ENCODE measurements at places on chromosomes 5 and 9.

DNA sequence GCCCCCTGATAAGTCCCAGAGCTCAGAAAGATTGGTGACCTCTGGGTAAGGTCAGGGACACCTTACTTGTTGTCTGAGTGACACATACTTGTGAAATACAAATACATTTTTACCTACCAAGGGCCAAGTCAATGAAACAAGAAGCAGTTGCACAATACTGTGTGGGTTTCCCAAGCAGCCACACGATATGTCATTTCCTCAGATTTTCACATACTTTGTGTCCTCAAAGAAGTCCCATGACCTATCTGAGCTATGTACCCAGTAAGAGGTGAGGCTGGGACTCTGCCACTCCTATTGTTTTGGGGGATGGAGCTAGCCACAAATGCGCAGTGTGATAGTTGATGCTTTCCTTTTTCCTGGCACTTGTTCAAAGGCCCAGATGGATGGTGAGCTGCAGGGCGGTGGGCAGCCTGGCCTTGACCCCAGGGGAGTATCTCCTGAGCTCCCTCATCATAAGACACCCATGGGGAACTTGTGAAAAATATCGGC is 4.8 kb upstream of the SLC25A51 start:
- DNase-seq, result no peak

- DNase-seq, result no peak
Observed at GRCh38 chr5:54904425-54904824, 81.0 kb downstream of the ESM1 start.

GRCh38 chr5:159163027-159163700 is 46.2 kb downstream of the RNF145 start:
- no peak for DNase-seq

- no peak for DNase-seq
Observed at GRCh38 chr5:88542786-88543185, 274.1 kb upstream of the TMEM161B start.

DNA sequence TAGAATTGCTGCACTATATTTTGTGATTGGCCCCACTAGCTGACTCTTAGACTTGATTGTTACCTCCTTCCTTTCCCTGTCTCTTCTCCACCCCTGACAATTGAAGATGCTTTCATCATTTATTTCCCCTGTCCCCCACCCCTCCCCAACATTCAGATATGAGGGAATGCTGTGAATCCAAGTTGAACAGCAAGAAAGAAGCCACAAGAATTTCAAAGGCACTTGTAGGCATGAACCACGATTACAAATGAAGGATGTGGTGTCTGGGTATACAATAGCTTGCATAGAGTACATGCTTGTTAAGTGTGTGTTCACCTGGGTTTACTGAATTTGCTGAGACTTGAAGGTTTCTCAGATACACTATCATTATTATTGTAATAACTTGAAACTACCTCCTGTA is 78.3 kb upstream of the TRIO start:
- no peak for DNase-seq

DNA sequence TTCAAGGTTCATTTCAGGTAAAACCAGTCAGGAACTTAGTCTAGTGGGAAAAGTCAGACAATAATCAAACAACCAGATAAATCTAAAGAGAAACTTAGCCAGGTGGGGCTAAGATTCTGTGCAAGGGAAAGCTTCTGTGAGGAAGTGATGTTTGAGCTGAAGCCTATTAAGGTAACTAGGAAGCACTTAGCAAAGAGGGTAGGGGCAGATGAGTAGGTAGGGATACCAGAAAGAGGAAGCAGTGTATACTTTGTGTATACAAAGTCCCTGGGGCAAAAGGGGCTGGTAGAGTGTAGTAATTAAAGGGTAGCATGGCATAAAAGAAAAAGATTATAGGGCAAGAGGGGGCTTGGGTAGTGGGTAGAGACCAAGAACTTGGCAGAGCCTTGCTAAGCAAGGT is 3.6 kb upstream of the SPATA24 start:
- DNase-seq, result peak; percentile 57

- DNase-seq, result no peak
Observed at GRCh38 chr9:94909250-94909894, 182.9 kb downstream of the AOPEP start.

- DNase-seq, result no peak
Observed at GRCh38 chr5:160837211-160837610, 14.8 kb downstream of the ATP10B start.

DNA sequence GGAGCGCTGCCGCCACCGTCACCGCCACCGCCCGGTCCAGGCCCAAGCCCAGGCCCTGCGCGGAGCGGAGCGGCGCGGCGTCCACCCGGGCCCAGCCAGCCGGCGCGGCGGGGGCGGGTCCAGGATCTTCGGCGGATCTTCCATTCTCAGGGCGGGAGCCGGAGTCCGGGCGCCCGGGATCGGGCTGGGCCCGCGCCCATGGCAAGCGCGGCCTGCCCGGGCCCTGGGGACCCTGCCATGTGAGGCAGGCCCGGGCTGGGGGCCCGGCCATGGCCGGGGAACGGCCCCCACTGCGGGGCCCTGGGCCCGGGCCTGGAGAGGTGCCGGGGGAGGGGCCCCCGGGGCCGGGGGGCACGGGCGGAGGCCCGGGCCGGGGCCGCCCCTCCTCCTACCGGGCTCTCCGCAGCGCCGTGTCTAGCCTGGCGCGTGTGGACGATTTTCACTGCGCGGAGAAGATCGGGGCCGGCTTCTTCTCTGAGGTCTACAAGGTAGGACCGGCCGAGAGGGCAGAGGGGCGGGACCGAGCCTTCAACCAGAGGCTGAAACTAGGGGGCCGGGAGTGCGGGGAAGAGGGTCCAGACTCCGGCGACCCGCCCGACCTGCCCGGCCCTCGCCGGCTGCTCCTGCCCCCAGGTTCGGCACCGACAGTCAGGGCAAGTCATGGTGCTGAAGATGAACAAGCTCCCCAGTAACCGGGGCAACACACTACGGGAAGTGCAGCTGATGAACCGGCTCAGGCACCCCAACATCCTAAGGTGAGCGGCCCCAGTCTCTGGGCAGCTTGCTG is 482 bp downstream of the TESK1 start:
- peak; percentile 42 for DNase-seq

GRCh38 chr9:83304686-83305085 is 233.5 kb downstream of the FRMD3 start:
- no peak for DNase-seq

DNA sequence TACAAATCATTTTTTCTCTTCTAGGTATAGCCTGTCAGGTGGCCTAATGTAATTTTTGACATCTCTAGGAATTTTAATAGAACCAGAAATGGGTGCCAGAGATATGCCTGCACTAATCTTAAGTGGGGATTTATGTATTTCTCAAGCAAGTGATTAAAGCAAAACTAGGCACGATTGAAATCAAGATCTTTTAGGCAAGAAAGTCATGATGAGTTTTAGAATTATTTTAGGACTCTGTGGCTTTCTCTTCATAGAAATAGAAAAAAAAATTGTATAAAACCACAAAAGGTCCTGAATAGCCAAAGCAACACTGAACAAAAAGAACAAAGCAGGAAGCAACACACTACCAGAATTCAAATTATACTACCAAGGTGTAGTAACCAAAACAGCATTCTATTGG is 952 bp upstream of the AMACR start:
- DNase-seq, result no peak

GRCh38 chr9:124885551-124885950 is 23.6 kb downstream of the ARPC5L start:
- no peak for DNase-seq

DNA sequence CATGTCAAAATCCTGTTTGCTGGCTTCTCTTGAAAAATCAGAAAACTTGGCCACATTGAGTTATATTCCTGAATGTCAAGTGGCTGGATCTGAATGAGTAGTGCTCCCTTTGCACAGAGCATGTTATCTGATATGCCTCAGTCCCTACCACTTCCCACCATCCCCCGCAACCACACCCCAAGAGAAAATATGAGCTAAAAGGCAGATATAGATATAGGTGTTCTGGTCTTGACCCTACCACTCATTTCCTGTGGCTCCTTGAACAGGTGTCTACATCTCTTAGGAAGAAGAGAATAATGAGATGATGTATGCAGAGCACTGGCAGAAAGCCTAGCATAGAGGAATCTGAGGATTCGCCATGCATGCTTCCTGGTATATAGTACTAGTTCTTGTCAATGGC is 6.6 kb upstream of the CYSTM1 start:
- DNase-seq, result no peak

- no peak for DNase-seq
Observed at GRCh38 chr9:76198336-76198735, 195.9 kb downstream of the RFK start.

- no peak for DNase-seq
Observed at GRCh38 chr9:98607787-98608186, 100.9 kb downstream of the GABBR2 start.

DNA sequence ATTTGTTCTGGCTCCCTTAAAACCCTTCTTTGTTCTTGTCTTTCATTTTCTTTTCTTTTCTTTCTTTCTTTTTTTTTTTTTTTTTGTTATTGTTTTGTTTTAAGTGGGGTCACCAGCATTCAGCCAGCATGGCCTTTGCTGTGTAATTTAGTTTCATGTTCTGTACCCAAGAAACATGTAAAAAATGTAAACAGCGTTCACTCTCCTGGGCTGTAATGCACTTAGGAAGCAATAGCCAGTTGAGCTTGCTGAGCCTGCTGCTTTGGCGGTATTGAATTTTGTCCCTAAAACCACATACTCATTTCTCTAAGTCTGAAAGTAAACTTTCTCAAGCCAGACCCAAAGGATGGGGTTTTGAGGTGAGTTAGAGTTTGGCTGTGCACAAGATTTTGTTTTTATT is 158.6 kb downstream of the PAPPA start:
- DNase-seq, result no peak

- DNase-seq, result no peak
Observed at GRCh38 chr5:148776780-148777179, 49.6 kb upstream of the ADRB2 start.

GRCh38 chr9:126488310-126488709 is 125.4 kb upstream of the LMX1B start:
- no peak for DNase-seq

DNA sequence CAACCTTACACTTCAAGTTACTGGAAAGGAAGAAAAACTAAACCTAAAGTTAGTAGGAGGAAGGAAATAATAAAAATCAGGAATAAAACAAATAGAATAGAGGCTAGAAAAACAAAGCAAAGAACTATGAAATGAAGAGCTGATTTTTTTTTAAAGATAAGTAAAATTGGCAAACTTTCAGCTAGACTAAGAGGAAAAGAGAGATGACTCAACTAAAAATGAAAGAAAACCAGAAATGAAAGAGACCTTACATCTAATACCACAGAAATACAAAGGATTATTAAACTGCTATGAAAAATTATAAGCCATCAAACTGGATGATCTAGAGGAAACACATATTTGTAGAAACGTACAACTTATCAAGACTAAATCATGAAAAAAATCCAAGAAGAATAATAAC is 60.0 kb downstream of the PRRC1 start:
- DNase-seq, result no peak

DNA sequence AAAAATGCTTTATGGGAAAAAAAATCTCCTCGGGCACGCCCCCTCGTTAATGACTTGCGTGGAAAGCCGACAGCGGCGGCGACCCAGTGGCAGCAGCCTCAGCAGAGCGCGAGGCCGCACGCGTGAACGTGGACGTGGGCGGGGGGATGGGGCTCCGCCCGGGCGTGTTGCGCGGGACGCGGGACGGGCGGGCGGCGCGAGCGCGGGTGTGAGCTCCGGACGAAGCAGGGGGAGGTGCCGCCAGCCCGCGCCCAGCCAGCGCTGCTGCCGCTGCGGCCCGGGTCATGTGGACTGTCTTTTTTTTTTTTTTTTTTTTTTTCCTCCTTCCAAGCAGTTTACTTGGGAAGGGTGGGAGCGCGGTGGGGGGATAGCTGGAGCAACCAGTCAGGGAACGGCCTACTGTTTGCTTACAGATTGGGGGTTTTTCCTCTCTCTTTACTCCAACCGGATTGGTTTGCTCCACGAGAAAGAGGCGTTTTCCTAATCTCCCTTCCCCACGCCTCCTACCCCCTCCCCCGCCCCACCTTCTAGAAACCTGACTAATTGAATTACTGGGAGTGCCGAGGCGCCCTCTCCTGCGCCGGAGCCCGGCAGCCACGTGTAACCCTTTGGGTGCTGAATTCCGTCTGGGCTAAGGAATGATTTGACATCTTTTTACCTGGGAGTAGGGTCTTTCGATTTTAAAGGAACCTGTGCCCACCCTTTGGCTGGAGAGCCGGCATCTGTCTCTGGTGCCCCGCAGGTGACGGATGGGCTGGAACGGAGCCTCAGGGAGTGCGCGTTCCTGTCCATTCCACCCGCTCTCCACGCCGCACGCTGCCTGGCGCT is 1.7 kb upstream of the EFNA5 start:
- peak; percentile 48 for DNase-seq

DNA sequence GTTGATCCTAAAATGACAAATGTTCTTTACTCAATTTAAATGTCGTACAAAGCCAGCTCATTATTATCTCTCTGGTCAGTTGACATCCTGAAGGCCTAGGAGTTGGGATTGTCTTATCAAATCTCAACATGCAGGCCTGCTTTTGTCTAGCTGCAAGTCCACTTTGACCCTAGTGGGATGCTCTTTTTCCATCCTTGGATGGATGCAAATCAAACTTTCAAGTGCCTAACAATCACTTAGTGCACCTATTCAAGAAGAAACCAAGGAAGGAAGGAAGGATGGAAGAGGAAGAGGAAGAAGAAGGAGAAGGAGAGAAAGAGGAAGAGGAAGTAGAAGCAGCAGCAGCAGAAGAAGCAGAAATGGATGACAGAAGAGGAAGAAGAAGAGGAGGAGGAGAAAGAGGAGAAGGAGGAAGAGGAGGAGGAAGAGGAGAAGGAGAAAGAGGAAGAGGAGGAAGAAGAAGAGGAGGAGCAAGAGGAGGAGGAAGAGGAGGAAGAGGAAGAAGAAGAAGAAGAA is 109.6 kb downstream of the PIK3R1 start:
- no peak for DNase-seq

- no peak for DNase-seq
Observed at GRCh38 chr5:172607213-172607793, 33.8 kb upstream of the NEURL1B start.

GRCh38 chr9:108911820-108912219 is 22.1 kb downstream of the ELP1 start:
- no peak for DNase-seq

GRCh38 chr9:136700304-136700703 is 12.1 kb upstream of the DIPK1B start:
- DNase-seq, result no peak

DNA sequence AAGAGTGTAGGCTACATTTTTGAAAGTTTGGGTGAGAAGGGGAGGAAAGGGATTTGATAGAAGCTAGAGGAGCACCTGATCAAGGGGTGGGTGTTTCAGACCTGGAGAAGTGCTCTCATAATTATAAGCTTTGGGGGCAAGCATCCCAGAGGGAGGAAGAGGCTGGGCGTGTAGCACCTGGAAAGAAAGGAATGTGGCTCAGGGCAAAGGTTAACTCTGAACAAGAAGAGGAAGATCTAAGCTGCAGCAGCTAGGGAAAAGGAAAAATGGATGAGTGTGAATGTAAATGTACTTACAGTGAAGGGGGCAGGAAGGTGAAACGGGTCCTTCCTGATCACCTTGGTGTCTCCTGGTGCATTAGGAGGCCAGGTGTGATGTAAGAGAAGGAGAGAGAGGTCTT is 49.8 kb upstream of the ANKRD55 start:
- no peak for DNase-seq

- DNase-seq, result peak; percentile 60
Observed at GRCh38 chr5:16550316-16550952, 66.4 kb downstream of the RETREG1 start.

GRCh38 chr5:73066466-73066865 is 53.9 kb upstream of the TMEM171 start:
- no peak for DNase-seq

- DNase-seq, result no peak
Observed at GRCh38 chr9:126343271-126343700, 16.7 kb downstream of the MVB12B start.

Data from GM10248 (cell line).